Activated T-helper 2 cell treated with anti-CD3 and anti-CD28 coated beads, Interferon-gamma antibody, Interleukin-2, Interleukin-4, amounts not matched to agents 10 μg/mL and 5 μg/mL and 100 μg/mL, durations not matched to agents 14 hours and 24 hours and 36 hours (primary cell): ENCODE measurements at places on chromosomes 5 and 9. TPM values are rescaled to one million over a fixed set of nuclear protein-coding genes. Genes with fewer than 3 reads are reported as not detected.

GRCh38 chr5:11139217-11139865 lies 378.3 kb upstream of the DAP start:
- H3K36me3 ChIP-seq: no peaks in the 10 kb centered on the region
- H3K4me1 ChIP-seq: no peaks in the 10 kb centered on the region
- H3K27me3 ChIP-seq: no peaks in the 10 kb centered on the region
- no peak overlapping the region for H3K4me3 ChIP-seq
- H3K27ac ChIP-seq: no peak overlapping the region
- no peak for DNase-seq

DNA sequence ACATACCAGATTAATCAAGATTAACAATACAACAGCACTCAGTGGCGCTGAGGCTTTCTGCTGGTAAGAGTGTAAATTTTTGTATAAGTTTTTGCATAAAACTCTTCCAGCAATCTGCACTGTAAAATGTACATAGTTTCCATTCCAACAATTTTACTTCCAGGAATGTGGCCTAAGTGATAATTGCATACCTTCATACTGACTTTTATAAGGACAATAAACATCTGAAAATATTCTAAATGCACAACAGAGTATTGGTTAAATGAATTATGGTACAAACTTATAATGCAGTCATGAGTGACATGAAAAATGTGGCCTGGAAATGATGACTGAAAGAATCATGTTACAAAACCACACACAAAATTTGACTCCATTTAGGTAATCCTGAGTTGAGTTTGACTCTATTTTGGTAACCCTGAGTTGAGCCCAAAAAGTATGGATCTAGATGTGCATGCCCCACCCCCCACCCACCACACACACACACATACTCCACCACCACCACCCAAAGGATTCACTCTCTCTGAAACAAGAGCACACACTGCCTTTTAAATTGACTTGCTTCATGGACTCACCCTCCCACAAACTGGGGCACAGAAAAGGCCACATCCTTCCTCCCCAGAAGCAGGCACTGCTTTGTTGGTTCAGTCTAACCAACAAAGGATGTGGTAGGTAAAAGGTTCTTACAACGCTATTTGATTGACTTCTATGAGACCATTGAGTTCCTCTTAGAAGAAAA lies 137.6 kb downstream of the SUSD1 start:
- peak; percentile 70 for DNase-seq
- no peak overlapping the region for H3K4me3 ChIP-seq
- peaks cover 33% of the 10 kb centered on the region for H3K27me3 ChIP-seq
- H3K36me3 ChIP-seq: peaks cover 33% of the 10 kb centered on the region
- peaks cover 36% of the 10 kb centered on the region for H3K4me1 ChIP-seq

DNA sequence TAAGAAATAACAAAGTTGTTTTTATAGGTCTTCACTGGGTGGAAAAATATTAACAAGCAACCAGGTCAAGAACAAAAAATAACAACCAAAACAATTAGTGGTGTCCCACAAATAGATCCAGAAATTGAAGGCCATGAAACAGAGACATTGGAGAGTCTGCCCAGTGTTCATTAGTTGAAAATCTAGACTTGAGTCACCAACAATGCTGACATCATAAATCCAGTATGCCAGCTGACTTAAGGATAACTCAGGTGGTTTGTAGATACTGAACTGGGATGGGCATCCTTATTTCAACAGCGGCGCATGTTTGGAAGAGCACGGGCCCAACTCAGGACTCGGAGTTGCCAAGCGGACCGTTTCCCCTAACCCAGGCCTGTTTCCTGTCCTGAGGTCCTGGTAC lies 80.7 kb upstream of the TNFAIP8 start:
- no peaks in the 10 kb centered on the region for H3K27me3 ChIP-seq
- no peak for DNase-seq
- H3K27ac ChIP-seq: peak overlapping the region; percentile 92
- H3K4me1 ChIP-seq: peaks cover 90% of the 10 kb centered on the region
- peak overlapping the region; percentile 52 for H3K4me3 ChIP-seq

GRCh38 chr9:108709997-108710396 lies 145.8 kb downstream of the ACTL7B start:
- no peaks in the 10 kb centered on the region for H3K36me3 ChIP-seq
- DNase-seq: no peak
- no peaks in the 10 kb centered on the region for H3K27me3 ChIP-seq
- no peak overlapping the region for H3K27ac ChIP-seq
- no peaks in the 10 kb centered on the region for H3K4me1 ChIP-seq

Gene FST
- not detected in 2 replicates for total RNA-seq

GRCh38 chr9:116243708-116244107 lies 90.1 kb downstream of the PAPPA start:
- H3K27me3 ChIP-seq: no peaks in the 10 kb centered on the region
- no peak overlapping the region for H3K4me3 ChIP-seq
- no peak for DNase-seq
- no peaks in the 10 kb centered on the region for H3K4me1 ChIP-seq

DNA sequence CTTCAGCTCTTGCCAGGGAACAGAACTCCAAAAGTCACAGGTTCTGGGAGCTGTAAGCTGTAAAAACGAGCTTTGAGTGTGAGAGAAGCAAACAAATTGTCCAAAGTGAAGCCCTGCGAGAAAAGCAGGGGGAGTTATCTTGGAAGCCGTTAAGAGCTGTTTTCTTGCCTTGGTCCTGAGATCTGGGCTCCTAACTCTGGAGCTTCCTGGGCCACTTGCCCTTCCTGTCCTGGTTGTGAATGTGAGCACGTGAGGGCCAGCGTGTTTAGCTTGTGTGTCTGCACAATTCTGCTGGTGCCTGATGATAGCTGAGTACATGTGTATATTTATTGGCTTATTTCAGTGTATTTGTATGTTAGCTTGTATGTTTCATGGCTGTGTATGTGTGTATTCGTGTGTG lies 40.5 kb downstream of the DAB2IP start:
- no peak overlapping the region for H3K4me3 ChIP-seq
- no peak overlapping the region for H3K27ac ChIP-seq
- no peak for DNase-seq
- no peaks in the 10 kb centered on the region for H3K36me3 ChIP-seq

GRCh38 chr5:157518963-157519362 lies 56.6 kb downstream of the ADAM19 start:
- no peak overlapping the region for H3K4me3 ChIP-seq
- no peaks in the 10 kb centered on the region for H3K27me3 ChIP-seq
- no peak overlapping the region for H3K27ac ChIP-seq
- H3K36me3 ChIP-seq: peaks cover 92% of the 10 kb centered on the region

Gene PFN3
- not detected in 2 replicates for total RNA-seq

DNA sequence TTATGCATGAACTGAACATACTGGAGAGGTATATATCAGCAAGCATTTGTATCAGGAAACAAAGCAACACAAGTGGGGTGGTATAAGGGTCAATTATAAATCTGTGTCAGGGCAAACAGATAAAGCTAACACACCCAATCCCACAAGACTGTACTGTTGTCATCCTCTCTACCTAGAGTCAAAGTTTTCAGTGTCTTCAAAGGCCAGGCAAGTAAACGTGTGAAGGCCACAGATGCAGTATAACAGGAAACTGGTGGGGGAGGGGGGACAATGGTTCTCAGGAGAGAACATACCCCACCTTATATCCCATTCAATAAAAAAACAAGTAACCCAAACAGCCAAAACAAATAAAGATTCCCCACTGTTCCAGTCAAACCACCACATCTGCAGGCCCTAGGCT lies 22.1 kb downstream of the ELP1 start:
- H3K27ac ChIP-seq: no peak overlapping the region
- H3K4me3 ChIP-seq: no peak overlapping the region
- H3K36me3 ChIP-seq: peaks cover 60% of the 10 kb centered on the region
- DNase-seq: no peak
- peaks cover 8% of the 10 kb centered on the region for H3K4me1 ChIP-seq

- DNase-seq: no peak
- H3K36me3 ChIP-seq: no peaks in the 10 kb centered on the region
- H3K4me1 ChIP-seq: no peaks in the 10 kb centered on the region
- no peak overlapping the region for H3K4me3 ChIP-seq
Observed at GRCh38 chr5:143874312-143874711, 62.4 kb downstream of the HMHB1 start.

- no peaks in the 10 kb centered on the region for H3K36me3 ChIP-seq
- no peak for DNase-seq
- no peak overlapping the region for H3K27ac ChIP-seq
- no peaks in the 10 kb centered on the region for H3K4me1 ChIP-seq
- no peak overlapping the region for H3K4me3 ChIP-seq
- H3K27me3 ChIP-seq: no peaks in the 10 kb centered on the region
Observed at GRCh38 chr9:12469084-12469483, 224.1 kb upstream of the TYRP1 start.

Gene ATP10B
- total RNA-seq: not detected in 2 replicates

Gene NTNG2
- total RNA-seq: 3.8 and 5.2 TPM in 2 replicates

Gene SLC6A19
- total RNA-seq: not detected in 2 replicates

GRCh38 chr5:102554728-102555127 lies 55.9 kb upstream of the SLCO6A1 start:
- no peak overlapping the region for H3K27ac ChIP-seq
- no peak overlapping the region for H3K4me3 ChIP-seq
- H3K27me3 ChIP-seq: peaks cover 1% of the 10 kb centered on the region
- H3K4me1 ChIP-seq: no peaks in the 10 kb centered on the region
- no peak for DNase-seq

Gene IFNA13
- total RNA-seq: not detected in 2 replicates

Gene FBLL1
- not detected in 2 replicates for total RNA-seq

Gene TSLP
- 0.46 and 0.87 TPM in 2 replicates for total RNA-seq

DNA sequence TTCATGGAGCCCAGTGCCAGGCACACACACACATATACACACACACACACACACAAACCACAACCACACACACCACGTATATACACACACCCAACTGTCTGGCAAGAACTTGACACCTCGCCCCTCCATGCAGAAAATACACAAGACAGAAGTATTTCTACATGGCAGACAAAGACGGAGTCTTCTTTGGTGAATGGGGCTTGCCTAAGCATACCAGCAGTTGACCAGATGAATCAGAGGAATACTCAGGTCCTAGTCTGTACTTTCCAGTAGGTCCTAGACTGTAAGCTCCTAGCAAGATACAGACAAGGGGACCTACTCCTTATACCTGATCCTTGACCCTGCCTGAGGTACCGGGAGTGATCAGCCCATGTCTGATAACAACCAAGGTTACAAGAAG lies 60.1 kb downstream of the SIL1 start:
- DNase-seq: no peak
- peaks cover 12% of the 10 kb centered on the region for H3K4me1 ChIP-seq
- H3K27me3 ChIP-seq: no peaks in the 10 kb centered on the region
- H3K4me3 ChIP-seq: no peak overlapping the region

- no peaks in the 10 kb centered on the region for H3K4me1 ChIP-seq
- no peak overlapping the region for H3K27ac ChIP-seq
- H3K36me3 ChIP-seq: no peaks in the 10 kb centered on the region
- no peak overlapping the region for H3K4me3 ChIP-seq
- no peak for DNase-seq
Observed at GRCh38 chr5:163190784-163191183, 246.6 kb upstream of the CCNG1 start.

Gene GFRA3
- 0.16 and 0.32 TPM in 2 replicates for total RNA-seq

DNA sequence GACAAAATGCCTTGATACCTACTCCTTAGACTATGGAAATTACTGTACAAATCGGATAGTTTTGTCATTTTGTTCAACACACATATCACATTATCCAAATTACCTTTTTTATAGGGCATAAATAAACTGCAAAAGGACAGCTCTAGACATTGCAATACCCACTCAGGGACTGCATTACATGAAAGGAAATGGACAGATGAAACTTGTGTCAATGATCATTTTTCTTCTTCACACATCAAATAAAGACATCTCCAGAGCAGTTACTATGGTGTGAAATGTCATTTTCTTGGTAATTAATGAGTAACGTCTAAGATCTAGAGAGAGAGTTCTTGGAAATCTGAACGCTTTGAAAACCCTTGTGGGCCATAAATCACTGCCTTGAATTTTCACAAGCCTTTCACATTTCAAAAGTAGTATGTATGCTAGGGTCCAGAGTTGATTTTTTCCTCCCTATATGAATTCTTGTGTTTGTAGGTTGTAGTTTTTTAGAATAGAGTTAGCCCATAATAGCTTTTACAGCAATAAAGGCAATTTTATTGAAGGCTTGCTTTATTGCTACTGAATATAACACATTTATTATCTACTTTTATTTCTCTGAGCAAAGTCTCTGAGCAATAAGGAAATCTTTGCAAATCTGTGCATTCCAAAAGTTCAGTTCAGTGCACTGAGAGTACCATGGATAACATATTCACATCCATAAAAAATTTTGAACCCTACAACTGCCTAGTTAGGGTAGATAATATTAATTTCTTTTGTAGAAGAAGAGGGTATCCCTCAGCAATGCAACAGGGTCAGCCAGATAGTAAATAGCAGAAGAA lies 358.0 kb upstream of the PCSK5 start:
- H3K4me1 ChIP-seq: no peaks in the 10 kb centered on the region
- DNase-seq: no peak
- H3K27ac ChIP-seq: no peak overlapping the region
- H3K36me3 ChIP-seq: no peaks in the 10 kb centered on the region
- no peak overlapping the region for H3K4me3 ChIP-seq
- no peaks in the 10 kb centered on the region for H3K27me3 ChIP-seq

Gene BASP1
- total RNA-seq: 0.64 and 0.73 TPM in 2 replicates

GRCh38 chr9:111386386-111386785 lies 56.4 kb upstream of the OR2K2 start:
- H3K36me3 ChIP-seq: peaks cover 28% of the 10 kb centered on the region
- H3K4me3 ChIP-seq: no peak overlapping the region
- DNase-seq: no peak
- H3K27me3 ChIP-seq: no peaks in the 10 kb centered on the region
- H3K27ac ChIP-seq: no peak overlapping the region

DNA sequence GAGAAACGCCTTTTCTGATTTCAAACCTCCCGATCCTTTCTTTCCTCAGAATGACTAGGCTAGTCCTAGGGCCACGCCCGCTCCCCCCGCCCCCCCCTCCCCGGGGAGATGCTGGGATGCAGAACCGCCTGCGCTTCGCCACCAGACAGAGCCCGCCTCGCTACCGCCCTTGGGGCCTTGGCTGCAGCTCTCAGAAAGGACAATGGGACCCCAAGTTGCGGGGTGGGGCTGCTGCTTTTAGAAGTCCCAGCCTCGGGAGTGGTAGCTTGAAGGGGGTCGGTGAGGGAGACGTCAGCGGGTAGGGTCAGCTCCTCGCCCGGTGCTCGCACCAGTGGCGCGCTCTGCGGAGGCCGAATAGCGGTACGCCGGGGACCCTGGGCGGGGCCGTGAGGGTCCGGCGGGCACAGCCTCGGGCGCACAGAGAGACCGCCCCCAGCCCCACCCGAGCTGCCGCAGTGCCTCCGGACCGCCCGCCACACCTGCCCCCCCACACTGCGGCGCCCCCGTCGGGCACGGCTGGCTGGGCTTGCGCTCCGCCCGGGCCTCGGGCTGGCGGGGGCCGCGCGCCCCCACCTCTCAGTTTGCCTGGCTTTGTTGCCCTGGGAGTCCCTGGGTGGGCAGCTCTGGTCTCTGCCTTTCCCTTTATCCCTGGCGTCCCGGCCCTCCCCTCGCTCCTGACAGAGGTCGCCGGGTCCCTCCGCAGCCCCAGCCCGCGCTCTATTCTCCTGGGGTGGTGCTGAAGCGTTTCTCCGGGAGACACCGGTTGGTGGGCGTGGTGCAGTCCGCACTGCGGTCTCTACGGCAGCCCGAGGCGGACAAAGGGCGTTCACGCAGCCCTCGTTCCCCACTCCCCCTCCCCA lies 1.2 kb downstream of the MAP1B start:
- DNase-seq: no peak
- peaks cover 5% of the 10 kb centered on the region for H3K4me1 ChIP-seq
- H3K27me3 ChIP-seq: peaks cover 70% of the 10 kb centered on the region
